Fibroblast of lung (primary cell): ENCODE measurements at places on chromosomes 16 and 17.

DNA sequence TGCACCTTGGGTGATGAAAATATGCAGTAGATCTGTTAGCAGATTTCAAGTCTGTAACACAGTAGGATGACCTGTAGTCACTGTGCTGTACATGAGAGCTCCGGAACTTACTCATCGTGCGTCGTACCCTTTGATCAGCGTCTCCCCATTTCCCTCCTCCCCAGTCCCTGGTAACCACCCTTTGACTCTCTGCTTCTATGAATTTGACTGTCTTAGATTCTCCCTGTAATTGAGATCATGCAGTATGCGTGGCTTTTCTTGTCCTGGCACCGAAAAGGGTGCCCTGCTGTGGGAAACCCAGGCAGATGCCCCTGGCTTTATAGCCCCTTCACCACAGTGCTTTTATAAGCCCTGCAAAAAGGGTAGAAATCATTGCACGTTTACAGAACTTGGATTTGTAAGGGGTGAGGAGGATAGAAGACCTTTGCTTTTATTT, 20.5 kb downstream of the CLEC16A start:
- no peak for DNase-seq

DNA sequence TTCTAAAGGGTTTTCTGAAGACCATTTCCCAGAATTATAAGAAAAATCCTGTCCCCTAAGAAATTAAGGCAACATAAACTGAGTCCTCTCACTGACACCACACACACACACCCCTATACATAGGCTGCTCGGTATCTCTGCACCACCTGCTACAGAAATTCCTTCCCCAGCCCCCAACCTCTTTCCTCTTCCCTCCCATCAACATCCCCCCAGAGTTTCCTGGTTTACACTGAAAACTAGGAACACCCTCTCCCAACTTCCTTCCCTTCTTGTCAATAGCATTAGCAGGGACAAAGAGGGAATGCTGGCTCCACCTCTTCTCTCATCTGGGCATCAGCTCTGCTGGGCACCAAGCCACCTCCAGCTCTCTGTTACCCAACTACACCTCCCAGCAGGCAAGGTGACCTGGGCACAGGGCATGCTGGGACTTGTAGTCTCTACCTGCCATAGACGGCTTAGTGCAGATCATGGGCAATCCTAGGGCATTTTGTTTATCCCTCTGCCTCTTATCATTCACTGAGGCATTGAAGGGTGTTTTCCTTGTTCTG, 15.7 kb downstream of the CAVIN1 start:
- peak; percentile 50 for DNase-seq

GRCh38 chr16:68086336-68086841, 1.2 kb downstream of the NFATC3 start:
- peak; percentile 53 for DNase-seq

DNA sequence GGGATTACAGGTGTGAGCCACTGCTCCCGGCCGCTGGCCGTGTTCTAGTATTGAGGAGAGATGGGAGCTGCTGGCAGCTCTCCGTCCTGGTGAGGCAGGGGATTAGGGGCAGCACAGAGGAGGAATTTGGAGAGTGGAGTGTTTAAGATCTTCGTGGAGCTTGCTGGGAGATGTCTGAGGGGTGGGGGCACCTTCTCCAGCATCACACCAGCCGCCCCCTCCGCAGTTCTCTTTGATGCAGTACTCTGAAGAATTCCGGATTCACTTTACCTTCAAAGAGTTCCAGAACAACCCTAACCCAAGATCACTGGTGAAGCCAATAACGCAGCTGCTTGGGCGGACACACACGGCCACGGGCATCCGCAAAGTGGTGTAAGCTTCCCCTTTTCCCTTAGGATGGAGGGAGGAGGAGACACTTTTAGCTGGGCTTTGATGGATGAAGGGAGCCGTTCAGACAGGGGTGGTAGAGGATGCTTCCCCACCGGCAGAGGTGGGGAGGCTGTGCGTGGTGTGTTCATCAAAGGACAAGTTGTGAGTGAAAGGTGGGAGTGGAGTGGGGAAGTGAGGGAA, 11.9 kb downstream of the ITGAM start:
- DNase-seq = no peak

DNA sequence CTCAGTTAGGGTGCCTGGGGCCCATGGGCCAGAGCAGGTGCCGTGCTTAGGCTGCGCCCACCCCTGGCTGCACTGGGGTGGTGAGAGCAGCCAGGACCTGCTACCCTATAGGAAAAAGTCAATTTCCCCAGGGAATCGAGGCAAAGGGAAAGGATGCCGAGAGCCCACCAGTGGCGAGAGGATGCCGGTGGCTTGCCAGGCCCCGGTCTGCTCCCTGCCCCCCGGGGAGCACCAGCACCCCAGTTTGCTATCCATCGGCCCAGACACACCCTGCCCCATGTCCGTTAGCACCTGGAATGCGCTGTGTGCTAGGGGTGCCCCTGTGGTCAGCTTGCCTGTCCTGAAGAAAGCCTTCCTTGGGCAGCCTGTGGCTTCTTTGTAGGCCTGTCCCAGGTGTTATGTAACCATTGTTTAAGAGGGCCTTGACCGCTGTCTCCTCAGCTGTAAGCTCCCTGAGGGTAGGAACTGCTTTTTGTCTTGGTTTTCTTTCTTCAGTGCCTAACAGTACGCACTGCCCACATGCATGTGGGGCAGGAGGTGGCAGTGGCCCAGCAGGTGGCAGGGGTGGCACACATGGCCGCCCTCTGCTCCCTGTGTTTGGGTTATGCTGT, 40.8 kb downstream of the NT5M start:
- DNase-seq = no peak

GRCh38 chr16:50838885-50839284, 97.0 kb downstream of the CYLD start:
- no peak for DNase-seq
